ENCODE measurements at places on chromosomes 1 and 21.

- no peak for DNase-seq
Measured at GRCh38 chr1:209249785-209250440, 333.6 kb upstream of the CAMK1G start.

DNA sequence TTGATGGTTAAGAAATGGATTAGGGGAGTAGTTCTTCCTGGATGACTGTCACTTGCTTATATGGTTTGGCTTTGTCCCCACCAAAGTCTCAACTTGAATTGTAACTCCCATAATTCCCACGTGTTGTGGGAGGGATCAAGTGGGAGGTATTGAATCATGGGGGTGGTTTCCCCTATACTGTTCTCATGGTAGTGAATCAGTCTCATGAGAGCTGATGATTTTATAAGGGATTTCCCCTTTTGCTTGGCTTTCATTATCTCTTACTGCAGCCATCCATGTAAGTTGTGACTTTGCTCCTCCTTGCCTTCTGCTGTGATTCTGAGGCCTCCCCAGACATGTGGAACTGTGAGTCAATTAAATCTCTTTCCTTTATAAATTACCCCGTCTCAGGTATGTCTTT is 1621.1 kb downstream of the MRPL39 start:
- no peak for DNase-seq

DNA sequence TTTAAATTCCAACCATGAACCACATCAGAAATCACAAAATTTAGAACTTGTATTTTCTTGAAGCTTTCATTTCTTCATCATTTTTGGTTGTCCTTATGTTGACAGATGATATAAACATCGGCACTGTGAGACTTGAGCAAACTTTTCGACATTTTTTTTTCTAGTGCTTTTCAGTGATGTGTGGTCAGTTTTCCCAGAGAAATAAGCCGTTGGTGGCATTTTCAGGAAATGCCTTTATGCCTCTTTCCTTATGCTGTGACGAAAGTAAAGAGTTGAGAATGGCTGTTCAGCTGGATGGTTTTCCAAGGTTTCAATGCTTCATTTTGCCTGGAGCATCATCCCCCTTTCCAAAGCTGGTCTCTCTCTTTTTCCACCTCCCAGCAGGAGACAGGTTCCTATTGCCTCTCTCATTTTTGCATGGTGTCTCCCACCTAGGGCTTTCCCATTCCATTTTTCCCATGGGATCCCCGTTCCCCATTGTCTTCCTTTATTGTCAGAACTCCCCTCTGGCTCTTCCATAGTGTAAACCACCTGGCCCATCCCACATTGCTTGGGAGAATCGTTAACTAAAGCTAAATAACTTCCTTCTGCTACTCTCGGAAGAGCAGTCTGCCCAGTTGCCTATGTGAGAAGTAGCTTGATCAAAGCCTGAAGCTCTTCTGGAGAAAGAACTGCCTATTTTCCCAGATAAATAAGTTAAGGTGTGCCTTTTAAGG is 61.4 kb upstream of the DYNLT5 start:
- DNase-seq, result no peak

DNA sequence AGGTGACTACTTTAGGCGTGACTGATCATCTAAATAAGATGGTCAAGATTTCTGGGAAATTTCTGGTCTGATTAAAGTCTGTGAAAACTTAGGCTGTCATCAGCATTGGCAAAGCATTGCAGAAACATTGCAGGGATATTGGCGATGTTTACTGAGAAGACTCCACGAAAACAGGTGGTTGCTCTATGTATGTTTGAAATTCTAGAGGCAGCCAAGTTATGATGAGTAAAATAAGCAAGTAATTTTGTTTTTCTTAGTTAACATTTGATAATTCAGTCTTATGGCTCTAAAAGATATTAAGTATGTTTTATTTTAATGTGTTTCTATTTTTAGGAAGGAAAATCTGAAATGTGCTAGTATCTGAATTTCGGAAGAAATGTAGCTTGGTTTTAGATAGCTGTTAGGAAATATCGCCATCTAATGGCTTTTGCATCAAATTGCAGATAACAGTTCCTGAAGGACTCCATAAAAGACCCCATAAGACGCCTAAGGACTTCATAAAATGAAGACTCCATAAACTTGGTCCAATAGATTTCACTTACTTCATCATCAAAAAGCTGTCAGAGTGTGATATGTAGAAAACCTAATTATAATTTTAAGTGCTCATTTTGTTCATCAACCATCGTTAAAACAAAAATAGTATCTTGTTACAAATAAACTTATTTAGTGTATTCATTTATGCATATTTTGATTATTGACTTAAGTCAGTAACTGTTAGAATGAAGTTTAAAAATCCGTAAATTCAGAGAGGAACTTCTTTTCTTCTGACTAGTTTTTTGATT is 344.6 kb downstream of the RYR2 start:
- no peak for DNase-seq

GRCh38 chr1:239786464-239786863 is 305.2 kb upstream of the FMN2 start:
- DNase-seq, result no peak
